ENCODE measurements at places on chromosomes 6 and 20.

DNA sequence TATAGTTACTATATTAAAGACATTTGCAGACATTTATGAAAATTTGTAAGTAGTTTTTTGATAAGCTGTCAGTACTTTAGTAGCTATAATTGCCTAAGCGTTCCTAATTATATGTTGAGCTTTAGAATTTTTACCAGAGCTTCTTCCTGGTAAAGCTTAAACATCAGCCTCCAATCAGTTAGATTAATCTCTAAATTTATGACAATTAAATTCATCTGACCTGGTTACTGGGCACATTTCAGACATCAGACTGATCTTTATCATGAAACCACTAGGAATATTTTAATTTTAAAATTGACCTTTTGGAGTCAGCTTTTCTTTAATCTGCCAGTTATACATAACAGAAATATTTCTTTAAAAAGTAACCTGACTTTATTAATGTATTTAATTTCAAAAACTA lies 23.5 kb downstream of the FIG4 start:
- no peak for DNase-seq

DNA sequence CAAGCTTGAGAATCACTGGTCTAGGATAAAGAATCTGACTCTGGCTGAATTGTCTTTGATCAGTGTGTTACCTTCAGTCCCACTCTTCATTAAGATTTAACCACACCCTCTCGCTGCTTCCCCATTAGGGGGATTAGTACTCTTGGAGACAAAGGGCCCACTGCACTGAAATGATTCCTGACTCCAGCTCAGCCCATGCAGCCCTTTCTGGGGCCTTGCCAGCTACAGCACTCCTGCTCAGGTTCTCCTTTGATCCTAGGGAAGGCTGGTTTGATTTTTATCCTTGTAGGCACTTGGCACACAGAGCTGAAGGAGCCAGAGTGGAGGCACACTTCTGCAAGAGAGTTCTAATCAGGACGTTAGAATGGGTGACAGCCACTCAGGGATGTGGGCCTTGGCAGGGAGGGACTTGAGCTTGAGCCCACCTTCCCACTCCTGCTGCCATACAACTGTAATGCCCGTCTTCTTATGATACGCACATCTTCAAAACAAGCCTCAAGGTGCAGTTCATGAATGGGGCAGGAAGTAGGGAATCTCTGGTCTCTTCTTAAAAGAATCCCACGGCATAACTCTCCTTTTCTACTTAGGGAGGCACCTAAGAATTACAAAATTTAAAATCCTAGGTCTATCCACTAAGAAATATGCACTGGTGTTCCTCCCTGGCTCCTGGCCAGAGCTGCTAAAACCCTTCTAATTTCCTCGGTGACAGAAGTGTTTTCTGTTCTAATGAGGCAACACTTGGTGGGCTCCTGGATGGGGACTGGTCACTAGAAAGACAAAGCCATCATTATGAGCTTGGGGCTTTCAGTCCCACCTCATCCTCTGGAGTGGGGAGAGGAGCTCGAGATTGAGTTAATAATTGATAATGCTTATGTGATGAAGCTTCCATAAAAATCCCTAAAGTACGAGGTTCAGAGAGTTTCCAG lies 1.5 kb upstream of the SLA2 start:
- no peak for DNase-seq

DNA sequence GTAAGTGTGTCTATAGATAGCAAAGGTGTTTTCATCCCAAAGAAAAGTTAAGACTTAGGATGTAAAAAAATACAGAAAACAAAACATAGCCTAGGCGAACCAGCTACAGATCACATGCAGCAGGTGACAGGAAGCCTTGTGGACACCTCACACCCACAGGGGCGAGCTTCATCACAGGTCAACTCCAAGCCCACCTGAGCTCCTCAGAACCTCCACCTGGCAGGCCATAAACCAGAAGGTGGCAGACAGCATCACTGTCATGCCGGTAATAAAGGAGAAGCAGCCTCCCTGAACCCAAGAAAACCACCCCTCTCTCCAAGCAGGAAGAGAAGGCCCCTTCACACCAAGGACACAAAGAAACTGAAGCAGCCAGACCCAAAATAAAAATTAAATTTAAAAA lies 1.0 kb downstream of the RALGAPA2 start:
- peak; percentile 16 for DNase-seq

- DNase-seq, result no peak
Observed at GRCh38 chr20:32973077-32973717, 31.0 kb downstream of the SUN5 start.

GRCh38 chr6:104813552-104813951 lies 46.2 kb downstream of the HACE1 start:
- no peak for DNase-seq

DNA sequence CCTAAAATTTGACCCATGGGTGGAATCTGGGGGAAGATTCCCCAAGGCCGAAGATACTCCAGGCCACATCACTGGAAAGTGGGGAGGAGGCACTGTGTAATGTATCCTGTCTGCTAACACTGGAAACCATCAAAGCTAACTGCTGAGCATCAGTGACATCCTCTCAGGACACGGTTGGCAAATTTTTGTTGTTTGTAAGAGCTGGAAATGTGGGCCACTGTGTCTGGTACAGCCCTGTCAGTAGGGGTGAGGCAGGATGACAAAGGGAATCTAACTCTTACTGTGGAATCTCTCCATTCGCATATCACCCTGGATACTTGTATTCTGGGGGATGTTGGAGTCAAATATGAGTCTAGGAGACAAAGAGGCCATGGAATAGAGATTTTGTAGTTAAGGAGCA lies 17.0 kb upstream of the CLPSL2 start:
- no peak for DNase-seq

DNA sequence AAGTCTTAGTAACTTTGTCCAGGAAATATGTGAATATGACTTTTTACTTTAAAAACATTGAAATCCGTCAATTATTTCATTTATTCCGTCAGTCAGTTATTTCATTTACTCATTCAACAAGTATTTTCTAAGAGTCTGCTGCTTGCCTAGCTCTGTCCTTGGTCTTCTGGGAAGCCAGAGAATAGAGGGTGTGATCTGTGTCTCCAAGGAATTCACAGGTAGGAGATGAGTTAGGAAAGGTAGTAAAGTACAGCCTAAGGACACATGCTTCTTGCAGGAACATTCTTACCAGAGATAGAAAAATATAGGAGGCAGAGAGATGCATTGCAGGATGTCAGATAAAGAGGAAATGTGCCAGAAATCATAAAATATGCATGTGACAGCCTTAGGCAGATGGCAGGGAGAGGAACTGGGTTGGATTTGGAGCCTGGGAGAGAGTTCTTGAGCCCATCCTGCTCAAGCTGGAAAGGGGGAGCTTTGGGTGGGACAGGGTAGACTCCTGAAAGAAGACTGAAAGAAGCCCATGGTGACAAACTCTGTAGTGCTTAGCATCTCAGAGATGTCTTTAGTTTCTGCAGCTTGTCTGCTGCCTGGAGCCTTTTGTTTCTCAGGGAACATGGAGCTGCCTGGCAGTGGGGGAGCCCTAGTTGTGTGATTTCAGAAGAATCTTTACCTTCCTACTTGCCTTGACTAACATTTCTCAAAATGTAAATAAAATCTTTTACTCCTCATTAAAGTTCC lies 3.5 kb downstream of the SH3BGRL2 start:
- no peak for DNase-seq

GRCh38 chr6:160030103-160030502 lies 61.2 kb downstream of the IGF2R start:
- peak; percentile 37 for DNase-seq

DNA sequence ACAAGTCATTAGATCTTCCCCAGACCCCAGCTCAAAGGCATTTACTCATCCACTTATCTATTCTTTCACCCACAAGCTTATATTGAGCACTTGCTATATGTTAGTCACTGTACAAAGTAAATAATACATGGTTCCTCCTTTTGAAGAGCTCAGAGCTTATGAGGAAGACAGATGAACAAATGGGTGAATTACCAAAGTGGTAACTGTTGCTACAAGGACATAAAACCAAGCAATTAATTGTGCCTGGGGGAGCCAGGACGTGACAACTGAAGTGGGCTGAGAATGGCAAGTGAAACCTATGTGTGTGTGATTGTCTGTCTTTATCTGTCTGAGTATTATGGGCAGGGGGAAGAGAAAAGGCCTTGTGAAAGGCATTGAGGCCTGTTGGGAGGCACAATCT lies 45.6 kb upstream of the AKIRIN2 start:
- DNase-seq, result no peak

GRCh38 chr6:20632696-20633095 lies 98.4 kb downstream of the CDKAL1 start:
- DNase-seq, result no peak

- no peak for DNase-seq
Observed at GRCh38 chr6:87378947-87379346, 28.8 kb upstream of the CFAP206 start.
